Head of caudate nucleus (tissue), 42 donors: ENCODE measurements at places on chromosomes 11 and 22.

DNA sequence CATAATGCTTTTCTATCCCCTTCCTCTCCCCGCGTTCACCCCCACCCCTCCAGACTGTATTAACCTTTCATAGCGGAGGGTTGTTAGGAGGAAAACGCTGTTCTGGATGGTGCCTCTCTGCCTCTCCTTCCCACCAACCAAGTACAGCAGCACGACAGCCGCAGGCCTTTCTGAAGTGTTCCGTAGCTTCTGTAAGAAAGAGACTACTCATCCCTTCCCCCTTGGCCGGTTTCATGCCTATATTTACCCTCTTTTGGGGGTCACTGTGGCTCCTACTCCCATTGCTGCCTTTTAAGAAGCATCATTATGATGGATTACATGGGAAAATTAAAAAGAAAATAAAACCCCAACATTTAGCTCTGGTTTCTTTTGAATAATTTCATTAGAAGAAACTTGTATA, 46.5 kb downstream of the ZBTB16 start:
- DNase-seq, result no peak

GRCh38 chr11:101083335-101083734, 46.3 kb downstream of the PGR start:
- DNase-seq, result no peak

- no peak for DNase-seq
Observed at GRCh38 chr11:3136546-3137455, 28.3 kb downstream of the OSBPL5 start.

DNA sequence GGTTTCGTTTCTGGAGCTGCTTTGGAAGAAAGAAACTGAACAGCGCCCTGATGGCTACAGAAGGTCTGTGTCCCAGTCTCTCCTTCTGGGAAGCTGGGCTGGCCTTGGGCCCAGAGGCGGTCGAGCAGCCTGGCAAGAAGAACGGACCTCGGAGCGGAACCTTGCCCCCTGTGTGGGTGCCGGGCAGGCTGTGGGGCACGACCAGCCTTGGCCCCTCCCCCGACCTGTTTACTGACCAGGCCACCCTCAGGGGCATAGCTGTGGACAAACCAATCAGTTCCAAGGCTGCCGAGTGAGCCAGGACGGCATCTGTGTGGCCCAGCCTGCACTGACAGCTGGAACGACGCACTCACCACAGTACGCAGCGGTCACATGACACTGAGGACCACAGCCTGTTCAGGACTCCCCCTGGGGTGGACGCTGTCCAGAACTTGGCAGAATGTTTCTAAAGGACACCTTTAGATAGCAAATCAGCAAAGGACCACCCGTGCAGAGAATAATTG, 7.2 kb downstream of the PIM3 start:
- DNase-seq, result peak; percentile 92

DNA sequence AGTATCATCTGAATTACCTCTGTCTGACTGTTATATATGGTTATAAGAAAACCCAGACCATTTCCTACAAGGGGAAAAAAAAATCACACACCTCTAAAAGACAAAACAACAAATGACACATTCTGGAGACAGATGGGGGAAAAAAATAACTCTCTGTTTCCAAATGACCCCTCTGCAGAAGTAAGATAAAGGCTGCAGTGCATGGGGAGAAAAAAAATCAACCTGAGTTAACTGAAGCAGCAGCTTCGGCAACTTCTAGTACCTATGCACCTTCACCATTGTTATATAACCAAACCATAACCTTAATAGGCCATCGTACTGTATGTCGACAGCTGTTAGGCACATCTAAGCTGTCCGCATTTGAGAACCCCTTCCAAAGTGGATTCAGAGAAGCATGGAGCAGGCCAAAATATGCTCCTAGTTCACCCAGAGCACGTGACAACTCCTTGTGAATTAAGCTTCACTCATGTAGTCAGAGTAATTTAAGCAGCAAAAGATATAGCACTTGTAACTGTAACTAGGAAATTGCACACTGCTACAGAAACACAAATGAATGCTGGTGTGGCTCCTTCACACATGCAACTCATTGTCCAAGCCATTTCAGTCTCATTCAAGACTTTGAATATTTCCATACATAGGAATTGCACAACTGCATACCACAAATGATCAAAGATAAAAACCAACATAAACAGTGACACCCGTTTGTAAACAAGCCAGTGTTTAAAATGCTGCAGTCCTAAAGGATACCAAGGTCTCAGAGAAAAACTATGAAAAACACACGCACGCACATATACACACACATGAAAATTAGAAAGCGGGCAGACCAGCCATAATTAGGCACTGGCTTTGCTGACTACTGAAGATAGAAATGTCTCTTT, 2.7 kb downstream of the SIK3 start:
- no peak for DNase-seq

GRCh38 chr11:124745270-124745834, 5.6 kb downstream of the NRGN start:
- DNase-seq, result no peak

DNA sequence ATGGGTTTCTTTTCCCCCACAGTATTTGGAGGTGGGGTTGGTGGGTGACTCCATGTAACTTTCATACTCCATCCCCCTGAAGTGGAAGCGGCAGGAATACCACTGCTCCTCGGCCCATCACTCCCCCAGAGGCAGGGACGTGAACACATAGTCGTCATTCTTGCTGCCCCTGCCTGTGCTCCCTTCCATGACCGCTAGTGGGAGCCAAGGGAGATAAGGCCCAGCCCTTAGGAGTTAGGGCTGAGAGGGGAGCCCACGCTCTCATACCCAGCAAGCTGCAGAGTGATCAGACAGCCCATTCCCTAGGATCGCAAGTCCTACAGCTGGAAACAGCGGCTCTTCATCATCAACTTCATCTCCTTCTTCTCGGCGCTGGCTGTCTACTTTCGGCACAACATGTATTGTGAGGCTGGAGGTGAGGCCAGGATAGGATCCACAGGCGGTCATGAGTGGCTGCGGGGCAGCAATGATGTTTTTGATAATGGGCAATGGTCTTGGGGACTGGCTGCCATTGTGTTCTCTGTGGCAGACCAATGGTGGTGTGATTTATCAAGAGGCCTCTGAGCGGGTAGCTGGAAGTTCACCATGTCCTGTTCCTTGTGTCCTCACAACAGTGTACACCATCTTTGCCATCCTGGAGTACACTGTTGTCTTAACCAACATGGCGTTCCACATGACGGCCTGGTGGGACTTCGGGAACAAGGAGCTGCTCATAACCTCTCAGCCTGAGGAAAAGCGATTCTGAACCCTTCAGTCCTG, 15.9 kb downstream of the RHOG start:
- peak; percentile 78 for DNase-seq

DNA sequence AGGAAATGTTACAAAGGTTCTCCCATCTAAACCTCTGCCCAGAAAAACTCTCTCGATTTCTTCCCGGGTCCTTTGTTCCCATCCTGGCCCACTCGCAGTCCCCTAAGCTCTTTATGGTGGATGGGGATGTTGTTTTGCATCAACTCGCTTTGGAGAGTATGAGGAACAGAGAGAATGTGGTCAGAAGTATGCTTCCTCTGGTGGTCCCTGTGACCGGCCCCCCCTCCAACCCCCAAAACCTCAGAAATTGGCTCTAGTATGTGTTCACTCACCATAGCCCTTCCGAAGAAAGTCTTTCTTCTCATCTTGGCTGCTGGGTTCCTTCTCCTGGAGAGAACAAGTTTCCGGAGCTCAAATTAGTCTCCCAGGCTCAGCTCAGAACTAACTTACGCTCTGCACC, 54.4 kb downstream of the GRAMD1B start:
- no peak for DNase-seq

GRCh38 chr11:134124660-134125451, 56.0 kb downstream of the JAM3 start:
- DNase-seq, result peak; percentile 83

DNA sequence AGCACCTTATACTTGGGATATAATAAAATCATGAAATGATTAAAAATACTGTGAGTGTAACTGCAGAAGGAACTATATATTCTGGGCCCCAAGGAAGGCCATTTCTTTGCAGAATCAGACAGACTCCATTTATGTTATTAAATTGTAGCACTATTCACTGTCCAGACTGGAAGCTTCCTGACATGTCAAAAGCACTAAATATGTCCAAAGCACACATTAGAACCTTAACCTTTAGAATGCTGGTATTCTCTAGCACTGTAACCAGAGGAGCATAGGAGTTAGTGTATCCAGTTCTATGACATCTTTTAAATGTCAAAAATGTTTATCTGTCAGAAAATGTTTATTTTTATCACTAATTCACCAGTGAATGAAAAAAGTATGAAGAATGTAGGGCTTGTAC, 246.9 kb downstream of the CADM1 start:
- DNase-seq, result no peak

DNA sequence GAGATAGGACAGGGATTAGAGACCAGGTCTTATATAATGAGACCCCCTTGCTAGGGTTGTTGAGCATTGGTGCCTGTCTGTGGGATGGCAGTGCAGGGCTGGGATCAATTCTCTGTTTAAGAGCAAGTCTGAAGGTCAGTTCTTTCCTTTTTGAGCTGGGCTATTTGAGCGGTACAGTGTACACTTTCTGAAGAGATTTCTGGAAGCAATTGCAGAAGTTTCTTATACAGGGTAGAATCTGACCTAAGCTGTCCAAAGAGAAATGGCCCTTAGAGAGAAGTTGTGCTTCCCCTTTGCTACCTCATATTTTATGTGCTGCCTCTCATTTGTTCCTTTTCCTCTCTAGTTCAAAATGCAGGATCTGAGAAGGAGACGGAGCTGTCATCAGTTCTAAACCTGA, 35.8 kb downstream of the CSTPP1 start:
- no peak for DNase-seq

- no peak for DNase-seq
Observed at GRCh38 chr11:96696731-96697130, 306.9 kb downstream of the JRKL start.

GRCh38 chr11:83508804-83509203, 222.6 kb upstream of the CCDC90B start:
- no peak for DNase-seq

GRCh38 chr22:42344361-42344905, 74.0 kb upstream of the TCF20 start:
- peak; percentile 90 for DNase-seq

DNA sequence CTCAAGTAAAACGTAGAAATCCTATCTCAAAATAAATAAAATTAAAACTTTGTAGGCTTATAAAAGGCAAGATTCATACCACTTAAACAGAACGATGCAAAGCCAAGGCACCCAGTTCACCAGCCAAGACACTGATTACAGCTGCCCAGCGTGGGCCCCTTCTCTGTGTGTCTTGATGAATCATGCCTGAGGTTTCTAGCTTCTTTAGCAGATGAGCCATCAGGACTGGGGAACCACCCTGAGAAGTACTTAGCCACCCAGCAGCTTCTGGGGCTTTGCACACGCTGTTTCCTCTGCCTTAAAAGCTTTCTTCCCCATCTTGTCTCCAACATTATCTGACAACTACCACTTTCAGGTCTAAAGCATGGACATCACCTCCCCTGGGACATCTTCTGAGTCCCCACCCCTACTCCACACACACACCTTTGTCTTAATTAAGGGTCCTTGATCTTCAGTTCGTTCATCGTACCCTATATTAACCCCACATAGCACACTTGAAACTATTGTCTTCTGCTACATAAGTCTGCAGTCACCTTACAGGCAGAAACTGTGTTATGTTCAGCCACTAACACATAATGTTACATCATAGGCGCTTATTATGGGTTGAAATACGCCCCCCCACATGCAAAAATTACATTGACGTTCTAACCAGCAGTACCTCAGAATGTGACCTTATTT, 8.7 kb upstream of the LAYN start:
- no peak for DNase-seq

- no peak for DNase-seq
Observed at GRCh38 chr11:101188173-101188572, 58.6 kb upstream of the PGR start.

DNA sequence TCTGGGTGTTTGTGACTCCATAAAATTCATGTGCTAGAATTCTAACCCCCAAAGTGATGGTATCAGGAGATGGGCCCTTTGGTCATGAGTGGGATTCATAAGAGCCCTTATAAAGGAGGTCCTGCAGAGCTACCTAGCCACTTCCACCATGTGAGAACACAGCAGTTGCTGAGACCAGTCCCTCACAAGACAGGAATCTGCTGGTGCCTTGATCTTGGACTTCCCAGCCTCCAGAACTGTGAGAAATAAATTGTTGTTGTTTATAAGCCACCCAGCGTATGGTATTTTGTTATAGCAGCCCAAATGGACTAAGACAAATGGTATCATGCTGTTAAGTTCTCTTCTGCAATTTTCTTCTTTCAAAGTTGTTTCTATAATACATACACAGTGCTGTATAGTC, 1.5 kb upstream of the PLAAT5 start:
- no peak for DNase-seq

DNA sequence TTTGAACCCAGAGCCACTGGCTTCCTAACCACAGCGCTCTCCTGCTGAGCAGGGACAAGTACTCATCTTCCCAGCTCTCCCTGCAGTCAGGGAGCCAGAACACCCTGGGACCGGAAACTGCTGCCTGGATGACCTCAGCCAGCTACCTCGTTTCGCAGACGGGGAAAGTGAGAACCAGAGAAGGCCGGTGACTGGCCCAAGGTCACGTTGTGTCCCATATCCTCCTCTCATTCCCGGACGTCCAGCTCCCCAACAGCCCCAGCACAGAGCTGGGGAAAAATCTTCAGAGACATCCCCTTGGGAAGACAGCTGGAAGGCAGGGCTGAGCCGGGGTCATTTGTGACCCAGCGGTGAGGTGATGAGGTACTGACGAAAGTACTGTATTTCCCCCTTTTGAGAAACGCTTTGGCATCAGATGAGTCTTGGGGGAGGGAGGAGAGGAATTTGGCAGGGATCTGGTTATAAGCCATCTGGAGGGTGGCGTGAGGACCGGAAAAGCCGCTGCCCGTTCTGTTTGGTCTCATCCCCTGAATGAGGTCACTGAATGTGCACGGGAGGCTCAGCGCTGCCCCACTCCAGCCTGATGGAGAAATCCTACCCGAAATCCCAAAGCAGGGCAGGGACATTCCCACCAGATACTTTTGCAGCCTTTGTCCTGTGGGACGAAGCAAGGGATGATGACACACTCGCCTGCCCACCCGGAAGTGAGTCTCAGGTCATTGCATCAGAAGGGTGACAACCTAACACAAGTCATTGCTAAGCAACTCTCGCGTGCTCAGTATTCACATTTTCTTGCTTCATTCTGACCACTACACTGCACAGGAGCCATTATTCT, 41.1 kb downstream of the LIF start:
- DNase-seq, result no peak

- peak; percentile 37 for DNase-seq
Observed at GRCh38 chr22:24423519-24424000, 3.8 kb upstream of the ADORA2A start.

DNA sequence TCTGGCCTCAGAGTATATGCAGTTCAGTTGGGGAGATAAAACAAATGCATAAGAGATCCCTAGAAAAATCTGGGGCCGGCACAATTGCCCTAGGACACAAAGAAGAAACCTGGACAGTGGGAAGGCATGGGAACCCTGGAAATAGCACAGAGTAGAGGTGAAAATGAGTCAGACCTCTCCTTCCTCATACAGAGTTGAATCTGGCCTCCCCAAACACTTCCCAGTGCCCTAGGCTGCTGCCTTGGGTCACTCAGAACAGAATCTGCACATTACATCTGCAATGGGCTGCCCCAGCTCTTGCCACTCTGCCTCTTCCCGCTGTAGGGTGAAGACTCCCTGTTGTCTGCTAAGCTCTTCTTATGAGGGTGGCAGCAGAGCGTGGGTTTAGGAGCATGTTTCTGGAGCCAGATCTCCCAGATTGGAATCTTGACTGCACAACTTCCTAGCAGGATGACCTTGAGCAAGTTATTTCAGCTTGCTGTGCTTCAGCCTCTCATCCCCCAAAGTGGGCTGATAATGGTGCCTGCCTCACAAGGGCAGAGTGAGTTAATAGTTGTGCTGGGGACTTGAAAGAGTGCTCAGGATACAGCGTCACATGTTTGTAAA, 47.1 kb upstream of the NECTIN1 start:
- no peak for DNase-seq
